Heart left ventricle (tissue), 16 donors: ENCODE measurements at places on chromosomes 3 and 15.

- no peak for DNase-seq
Observed at GRCh38 chr15:33171202-33171601, 23.3 kb downstream of the FMN1 start.

GRCh38 chr3:110767838-110768237, 303.8 kb upstream of the NECTIN3 start:
- DNase-seq, result no peak

DNA sequence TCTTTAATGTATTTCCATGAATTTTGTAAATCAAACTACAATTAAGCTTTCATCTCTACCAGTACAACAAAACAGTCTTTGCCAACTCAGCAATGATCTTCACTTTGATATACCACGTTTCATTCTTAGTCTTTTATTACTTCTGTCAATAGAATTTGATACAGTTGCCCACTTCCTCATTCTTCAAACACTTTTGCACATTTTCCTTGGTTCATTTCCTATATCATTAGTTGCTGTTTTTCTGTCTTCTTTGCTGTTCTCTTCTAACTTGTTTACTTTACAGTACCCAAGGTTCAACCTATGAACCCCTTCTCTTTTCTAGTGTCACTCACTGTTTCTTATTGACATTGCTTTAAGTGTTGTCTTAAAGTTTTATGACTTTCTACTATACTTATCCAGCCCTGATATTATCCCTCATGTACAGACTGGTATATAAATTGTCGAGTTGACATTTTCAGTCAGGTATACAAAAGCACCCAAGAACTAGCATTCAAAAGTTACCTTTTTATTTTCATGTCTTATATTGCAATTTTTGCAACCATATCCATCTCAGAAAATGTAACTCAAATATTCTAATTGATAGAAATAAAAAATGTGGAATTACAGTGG, 903.1 kb downstream of the NSUN3 start:
- no peak for DNase-seq

DNA sequence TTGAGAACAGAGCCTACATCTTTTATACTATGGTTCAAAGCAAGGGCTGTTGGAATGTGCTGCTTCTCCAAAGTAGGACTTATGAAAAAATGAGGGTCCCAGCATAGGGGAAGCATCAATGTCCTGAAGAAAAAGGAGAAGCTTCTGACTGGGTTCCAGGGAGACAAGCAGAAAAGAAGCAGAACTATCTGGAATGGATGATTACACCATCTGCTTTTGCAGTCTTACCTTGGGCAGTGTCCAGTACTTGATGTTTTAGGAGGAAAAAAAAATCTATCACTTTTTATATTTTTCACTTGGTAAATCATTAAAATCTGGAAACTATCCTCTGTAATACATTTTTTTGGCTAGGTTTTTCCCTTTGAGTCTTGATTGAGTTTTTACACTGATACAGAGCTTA, 57.9 kb upstream of the DPH6 start:
- no peak for DNase-seq

- DNase-seq, result no peak
Observed at GRCh38 chr3:162217647-162218046, 721.0 kb downstream of the OTOL1 start.

- no peak for DNase-seq
Observed at GRCh38 chr3:101200461-101200860, 119.9 kb downstream of the IMPG2 start.

GRCh38 chr15:89632563-89633430, 22.5 kb downstream of the KIF7 start:
- DNase-seq, result no peak

- no peak for DNase-seq
Observed at GRCh38 chr3:49029563-49029884, 326 bp upstream of the IMPDH2 start.

DNA sequence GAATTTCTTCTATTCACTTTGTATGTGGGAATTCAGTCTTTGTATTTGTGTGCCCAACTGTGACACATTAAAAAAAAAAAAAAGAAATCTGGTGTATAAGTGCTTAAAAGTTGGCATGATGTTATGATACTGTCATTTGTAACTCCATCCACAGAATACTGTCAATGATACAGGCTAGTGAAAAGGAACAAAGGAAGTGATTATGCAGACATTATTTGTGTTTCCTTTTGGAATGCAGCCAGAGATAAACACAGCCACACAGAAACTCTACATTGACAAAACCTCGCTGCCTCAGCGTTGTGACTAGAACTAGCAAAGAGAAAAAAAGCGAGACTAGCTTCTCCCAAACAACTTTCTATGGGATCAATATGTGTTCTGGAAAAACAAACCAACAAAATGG, 519.2 kb upstream of the AGTR1 start:
- DNase-seq, result no peak

DNA sequence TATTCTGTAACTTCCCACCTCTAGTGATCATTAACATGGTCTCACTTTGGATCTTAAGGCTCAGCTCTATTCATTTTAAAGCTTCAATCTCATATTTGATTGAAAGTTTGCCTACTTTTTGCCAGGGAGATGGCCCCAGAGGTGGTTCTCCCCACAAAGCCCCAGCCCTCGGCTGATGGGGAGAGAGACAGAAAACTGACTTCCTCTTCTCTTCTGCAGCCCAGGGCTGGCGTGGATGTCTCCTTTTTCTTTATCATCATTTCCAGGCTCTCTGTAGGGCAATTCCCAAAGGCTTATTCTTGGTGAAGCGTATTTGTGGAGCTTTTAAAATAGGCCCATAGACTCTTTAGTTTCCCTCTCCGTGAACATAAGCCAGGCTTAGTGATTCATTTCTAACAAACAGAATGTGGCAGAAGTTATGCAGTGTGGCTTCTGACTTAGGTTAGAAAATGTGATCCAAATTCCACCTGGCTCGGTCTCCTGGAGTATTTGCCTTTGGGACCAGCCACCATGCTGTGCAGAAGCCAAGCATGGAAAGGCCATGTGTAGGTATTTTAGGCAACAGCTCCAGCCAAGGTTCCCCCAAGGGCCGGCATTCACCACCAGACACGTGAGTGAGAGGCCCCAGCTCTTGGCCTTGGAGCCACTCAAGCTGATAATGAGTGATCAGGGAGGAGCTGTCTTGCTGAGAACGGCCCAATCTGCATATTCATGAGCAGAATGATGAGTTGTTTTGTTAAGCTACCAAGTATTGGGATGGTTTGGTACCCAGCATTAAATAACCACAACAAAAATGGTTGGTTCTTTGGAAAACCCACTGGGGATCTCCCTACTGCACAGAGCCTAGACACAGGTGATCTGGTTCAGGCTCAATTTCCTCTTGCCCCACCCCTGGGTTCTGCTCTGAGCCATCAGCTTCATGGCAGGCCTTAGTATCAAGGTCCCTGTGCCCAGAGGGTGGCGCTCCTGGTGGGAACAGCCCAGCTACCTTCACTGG, 353.2 kb upstream of the PROK2 start:
- DNase-seq, result peak; percentile 30

DNA sequence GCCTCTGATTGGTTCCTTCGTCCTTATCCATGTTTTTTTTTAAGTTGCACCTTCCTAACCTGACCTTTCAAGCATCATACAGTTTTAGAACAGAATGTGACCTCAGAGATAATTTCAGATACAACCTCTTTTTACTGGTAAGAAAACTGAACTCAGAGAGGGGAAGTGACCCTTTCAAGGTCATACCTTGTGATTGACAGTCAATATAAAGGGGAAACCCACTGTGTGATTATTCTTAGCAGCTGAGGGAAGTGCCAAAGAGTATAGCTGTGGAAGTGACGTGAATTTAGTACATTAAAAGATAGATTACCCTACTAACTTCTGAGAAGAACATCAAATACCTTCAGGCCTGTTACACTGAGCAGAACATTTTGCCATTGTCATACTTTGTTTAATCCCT, 319.4 kb downstream of the NEK10 start:
- no peak for DNase-seq
